Lower leg skin (tissue), 4 donors: ENCODE measurements at places on chromosomes 7 and 10. TPM values are rescaled to one million over a fixed set of nuclear protein-coding genes. Genes with fewer than 3 reads are reported as not detected.

DNA sequence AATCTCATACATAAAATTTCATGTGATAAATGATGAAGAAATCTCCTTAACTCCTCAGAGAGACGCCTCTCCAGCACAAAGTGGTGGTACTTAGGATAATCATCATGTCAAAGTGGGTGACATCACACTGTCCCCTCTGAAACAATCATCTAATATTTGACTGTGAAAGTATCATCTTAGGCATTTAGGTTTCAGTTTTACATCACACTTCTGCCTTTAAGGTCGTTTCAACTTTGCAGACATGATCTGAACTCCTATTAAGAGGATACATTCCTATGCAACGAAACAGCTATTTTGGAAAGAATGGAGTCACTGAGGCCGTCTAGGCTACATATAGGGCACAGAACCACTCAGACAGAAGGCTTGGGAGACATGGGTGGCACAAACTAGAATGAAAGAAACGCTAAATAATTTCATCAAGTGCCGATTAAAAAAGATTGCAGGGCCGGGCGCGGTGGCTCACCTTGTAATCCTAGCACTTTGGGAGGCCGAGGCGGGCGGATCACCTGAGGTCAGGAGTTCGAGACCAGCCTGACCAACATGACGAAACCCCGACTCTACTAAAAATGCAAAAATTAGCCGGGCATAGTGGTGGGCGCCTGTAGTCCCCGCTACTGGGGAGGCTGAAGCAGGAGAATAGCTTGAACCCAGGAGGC, 2.0 kb downstream of the VOPP1 start:
- no peak for DNase-seq

Gene PRPF18
- total RNA-seq, result 31.7 TPM

DNA sequence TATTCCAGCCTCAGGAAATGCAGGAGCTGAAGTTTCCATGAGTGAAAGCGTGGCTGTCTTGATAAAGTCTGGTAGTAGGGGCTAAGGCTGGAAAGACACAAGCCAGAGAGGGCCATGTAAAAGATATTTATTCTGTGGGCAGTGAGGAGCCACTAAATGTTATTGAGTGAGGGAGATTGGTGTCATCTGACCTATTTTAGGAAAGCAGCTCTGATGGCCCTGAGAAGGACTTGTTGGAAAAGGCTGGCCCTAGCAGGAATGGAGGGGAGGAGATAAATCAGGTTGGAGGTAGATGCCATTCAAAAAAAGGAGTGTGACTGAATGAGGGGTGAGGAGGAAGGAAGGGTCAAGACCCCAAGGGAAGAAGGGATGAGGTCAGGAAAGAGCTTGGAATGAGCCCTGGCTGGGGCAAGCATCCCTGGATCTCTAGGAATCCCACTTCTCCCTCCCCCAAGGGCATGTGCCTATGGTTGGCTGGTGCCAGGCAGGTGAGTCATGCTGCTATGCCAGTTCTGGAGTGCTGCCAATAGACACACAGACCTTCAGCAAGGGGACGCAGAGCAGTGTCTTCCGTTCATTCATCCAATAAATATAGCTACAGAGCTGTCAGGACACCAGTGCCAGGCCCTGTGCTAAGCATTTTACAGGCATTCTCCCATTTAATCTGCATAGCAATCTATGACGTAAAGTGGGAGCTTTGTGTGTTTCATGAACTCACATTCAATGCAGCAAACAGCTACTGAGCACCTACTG, 2.0 kb downstream of the ANKRD2 start:
- no peak for DNase-seq

Gene CALHM1
- total RNA-seq, result not detected

DNA sequence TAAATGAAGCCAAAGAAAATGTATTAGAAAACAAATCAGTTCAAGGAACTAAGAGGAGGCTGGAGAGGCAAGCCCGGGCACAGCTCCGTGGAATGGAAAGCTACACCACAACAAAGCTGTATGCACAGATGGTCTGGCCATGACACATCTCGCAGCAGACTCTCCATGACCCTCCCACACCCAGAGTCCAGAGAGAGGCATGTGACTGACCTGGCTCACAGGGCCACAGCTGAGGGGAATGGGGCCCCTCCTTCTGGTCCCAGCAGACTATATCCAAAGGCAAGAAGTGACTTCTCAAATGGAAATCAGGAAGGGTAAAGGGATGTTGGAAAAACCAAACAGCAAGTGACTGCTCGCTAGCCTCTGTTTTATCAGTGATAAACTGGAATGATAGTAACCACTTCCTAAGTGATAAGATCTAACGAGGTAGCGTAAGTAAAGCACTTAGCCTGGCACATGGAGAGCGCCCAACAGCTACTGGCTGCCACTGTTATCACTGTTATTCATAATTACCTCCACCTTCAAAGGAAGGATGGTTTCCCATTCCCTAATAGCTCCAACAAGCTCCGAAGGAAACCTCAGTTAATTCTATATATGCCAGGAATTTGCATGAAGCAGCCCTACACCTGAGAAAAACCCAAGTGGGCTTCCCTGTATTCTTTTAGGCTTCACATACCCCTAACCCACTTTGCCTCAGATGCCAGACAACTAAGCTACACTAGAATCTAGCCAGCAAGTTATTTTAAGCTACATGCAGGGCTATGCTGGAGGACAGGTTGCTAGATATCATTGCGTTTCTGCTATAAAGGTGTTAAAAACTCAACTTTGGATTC, 8.4 kb downstream of the OSBPL3 start:
- no peak for DNase-seq

DNA sequence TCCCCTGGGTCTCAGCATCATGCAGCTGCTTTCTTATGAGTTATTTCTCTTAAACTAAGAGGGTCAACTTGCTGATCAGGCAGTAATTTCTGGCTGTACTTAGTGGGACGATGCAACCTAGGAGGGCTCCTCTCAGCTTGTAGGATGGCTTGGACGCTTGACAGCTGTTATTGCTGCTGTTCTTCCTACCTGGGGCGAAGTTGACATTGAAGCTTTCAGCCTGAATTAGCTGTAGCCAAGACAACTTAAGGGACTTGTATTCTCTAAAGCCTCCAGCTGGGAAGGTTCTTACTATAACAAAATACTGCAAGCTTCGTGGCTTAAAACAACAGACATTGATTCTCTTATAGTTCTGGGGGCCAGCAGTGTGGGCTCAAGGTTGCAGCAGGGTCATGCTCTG, 224.9 kb downstream of the ACTR3B start:
- DNase-seq, result no peak

DNA sequence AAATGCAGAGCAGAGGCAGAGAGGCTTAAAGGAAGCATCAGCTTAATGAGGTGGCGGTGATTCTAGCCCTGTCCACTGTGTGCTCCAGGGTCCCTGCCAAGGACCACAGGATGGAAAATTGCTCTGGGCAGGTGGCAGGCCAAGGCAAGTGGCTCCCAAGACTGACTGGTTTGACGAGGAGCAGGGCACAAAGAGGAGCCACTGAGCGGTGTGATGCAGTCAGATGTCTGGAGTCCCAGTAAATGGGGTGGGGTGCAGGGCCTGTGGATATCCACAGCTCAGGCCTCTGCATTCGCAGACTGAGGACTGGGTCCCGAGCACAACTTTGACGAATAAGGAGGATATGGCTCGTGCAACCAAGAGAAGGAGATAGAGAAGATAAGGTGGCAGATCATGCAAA, 385.6 kb downstream of the PLXNA4 start:
- no peak for DNase-seq

DNA sequence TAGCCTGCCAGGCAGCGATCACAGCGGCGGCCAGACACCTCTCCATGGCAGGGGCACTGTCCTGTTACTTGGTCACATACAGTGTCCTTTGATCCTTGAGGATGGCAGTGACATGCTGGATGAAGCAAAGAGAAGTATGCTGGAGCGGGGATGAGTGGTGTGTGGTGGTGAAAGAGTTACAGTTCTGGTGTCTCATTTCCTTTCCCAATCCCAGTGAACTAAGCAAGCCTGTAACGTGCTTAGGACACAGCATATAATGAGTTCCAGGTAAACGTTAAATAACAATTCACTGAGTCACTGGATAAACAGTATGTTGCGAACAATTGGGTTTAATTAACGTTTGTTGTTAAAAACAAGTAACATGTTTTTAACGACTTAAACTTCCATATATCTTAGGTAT, 63.5 kb upstream of the LAMB1 start:
- DNase-seq, result no peak

DNA sequence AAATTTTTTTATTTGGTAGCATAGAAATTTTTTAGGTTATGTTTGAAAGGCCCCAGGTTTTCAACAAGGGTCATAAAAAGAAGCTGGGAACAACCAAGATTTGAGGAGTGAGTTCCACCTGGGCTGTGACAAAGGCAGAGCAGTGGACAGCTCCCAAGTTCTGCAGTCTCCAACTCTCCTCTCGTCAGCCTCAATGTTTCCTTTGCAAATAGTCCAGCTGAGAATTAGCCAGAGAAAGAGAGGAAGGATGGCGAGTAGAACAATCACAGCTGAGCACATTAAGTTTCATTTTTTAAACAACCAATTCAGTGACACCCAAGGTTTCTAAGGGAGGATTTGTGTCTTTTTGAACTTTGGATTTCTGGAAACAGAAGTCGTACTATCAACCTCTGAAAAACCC, 143.2 kb downstream of the NRCAM start:
- no peak for DNase-seq

DNA sequence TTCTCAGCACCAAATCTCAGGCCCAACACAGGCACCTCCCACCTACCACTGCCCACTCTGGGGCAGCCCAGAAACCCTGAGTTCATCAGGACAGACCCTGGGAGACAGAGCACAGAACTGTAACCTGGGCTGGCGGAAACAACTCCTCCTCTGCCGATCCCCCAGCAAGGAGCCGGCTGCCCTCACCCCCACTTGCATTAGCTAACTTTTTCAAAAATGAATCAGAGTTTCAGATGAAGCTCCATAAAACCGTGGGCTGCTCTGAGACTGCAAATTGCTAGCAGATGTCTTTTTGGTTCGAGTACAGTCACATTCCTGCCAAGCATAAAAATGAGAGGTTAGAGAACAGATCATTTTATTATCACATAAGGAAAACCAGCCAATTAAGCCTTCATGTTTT, 93.4 kb upstream of the PARD3 start:
- DNase-seq, result peak; percentile 84

DNA sequence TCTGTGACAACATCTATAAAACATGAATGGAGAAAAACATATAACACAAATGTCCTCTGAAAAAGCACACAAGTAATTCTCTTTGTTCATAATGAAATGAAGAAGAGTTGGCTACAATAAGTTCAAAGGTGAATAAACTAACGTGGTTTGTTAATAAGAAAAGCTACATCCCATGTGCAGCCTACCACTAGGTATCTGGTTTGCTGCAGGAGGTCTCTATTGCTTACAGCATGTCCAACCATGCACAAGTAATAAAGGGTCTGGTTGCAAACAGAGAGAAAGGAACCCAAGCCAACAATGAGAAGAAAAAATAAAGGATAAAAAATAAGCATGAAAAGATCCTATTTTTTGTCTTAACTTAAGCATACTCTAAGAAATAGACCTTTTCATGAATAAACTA, 139.2 kb downstream of the CHCHD3 start:
- no peak for DNase-seq

- DNase-seq, result peak; percentile 57
These were observed 44.9 kb downstream of the PPP1R3C start for GRCh38 chr10:91587710-91588638.

Gene WEE2
- total RNA-seq, result not detected

DNA sequence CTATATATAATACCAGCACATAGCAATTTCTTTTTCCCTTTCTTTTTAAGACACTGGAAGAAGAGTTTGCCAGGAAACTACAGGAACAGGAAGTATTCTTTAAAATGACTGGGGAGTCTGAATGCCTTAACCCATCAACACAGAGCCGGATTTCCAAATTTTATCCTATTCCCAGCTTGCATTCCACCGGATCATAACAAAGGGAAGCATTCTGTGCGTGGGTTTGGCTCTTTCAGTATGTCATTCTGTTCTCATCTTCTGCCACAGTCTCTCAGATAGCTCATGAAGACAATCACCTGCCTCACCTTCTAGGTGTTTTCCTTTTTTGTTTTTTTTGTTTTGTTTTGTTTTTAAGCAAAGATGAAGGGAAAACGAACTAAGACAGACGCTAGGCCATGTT, 58.6 kb downstream of the SLK start:
- no peak for DNase-seq

Gene MYL10
- total RNA-seq, result not detected

GRCh38 chr7:110205899-110206298, 885.0 kb upstream of the LRRN3 start:
- DNase-seq, result no peak

GRCh38 chr10:131431978-131432690, 120.6 kb upstream of the TCERG1L start:
- DNase-seq, result no peak

- DNase-seq, result no peak
These were observed 1232.3 kb downstream of the REEP3 start for GRCh38 chr10:64753516-64753915.

Gene GJD4
- total RNA-seq, result not detected

- no peak for DNase-seq
These were observed 11.3 kb downstream of the KAT6B start for GRCh38 chr10:74837743-74838142.

DNA sequence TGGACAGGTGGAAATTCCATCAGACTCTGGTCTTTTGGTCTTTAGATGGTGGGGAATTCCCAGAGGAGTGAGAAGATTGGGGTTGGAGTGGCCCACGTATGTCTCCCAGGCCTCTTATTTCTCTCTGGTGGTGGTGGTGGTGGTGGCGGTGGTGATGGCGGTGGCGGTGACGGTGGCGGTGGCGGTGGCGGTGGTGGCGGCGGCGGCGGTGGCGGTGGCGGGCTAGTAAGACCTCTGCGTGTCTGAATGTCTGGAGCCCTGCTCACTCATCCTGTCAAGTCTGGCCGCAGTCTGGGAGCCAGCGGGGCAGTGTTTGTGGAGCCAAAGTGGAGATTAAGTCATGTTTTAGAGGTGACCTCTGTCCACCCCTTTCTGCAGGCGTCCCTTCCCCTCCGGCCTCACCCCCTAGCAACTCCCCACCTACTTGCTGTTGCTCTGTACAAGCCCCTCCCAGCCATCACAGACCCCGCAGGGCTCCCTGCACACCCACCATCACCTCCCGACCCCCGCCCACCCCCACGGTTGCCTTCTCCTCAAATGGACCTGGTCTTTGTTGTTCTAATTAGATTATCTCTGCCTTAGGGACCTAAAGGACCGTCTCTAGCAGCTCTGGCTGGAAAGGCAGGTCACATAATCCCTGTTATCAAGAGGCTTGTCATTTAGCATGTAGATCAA, 165.0 kb upstream of the TBX20 start:
- DNase-seq, result no peak

GRCh38 chr7:47255441-47255840, 326.5 kb downstream of the TNS3 start:
- no peak for DNase-seq

DNA sequence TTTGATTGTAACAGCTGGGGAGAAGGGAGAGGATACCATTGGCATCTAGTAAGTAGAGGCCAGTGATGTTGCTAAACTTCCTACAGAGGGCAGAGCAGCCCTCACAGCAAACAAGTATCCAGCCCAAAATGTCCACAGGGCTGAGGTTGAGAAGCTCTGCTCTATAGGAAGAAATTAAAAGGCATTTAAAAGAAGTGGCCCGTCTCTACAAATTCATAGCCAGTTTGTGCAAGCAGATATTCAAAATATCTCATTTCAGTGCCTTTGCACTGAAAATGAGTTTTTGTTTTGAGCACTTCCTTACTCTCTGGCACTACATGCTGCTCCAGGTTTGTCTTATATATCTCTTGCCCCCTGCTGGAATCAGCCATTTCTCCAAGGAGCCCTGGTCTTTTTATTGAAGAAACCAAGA, 330.0 kb downstream of the BBS9 start:
- no peak for DNase-seq
